ENCODE measurements at places on chromosomes 6 and 20.

- DNase-seq, result no peak
Observed at GRCh38 chr20:10949930-10950783, 276.4 kb upstream of the JAG1 start.

- DNase-seq, result no peak
Observed at GRCh38 chr20:53622247-53623133, 28.9 kb upstream of the ZNF217 start.

GRCh38 chr6:74573613-74574012 lies 632.2 kb downstream of the COL12A1 start:
- DNase-seq, result no peak

DNA sequence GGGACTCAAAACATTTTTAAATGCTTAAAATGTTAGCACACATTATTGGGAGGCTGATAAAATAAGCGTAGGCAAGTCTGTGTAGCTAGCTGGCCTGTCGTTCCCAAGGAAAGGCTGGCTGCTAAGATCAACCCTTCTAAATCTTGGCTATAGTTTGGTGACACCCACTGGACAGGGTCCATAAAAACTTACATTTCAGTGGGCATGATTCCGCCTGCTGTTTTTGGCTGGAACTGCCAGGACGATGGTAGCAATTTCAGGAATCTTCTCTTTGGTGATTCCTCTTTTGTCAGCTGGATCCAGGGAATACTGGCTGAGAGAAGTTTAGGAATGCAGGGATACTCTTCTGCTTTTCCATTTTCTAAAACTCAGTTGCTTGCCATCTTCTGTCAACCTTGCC lies 162.2 kb downstream of the NKAIN2 start:
- peak; percentile 38 for DNase-seq

- no peak for DNase-seq
Observed at GRCh38 chr6:111750753-111751673, 122.2 kb downstream of the FYN start.

Data from COR-L47 (cell line).